ENCODE measurements at places on chromosomes 2 and 18.

GRCh38 chr2:67237288-67237687 is 159.8 kb upstream of the ETAA1 start:
- no peak for DNase-seq

DNA sequence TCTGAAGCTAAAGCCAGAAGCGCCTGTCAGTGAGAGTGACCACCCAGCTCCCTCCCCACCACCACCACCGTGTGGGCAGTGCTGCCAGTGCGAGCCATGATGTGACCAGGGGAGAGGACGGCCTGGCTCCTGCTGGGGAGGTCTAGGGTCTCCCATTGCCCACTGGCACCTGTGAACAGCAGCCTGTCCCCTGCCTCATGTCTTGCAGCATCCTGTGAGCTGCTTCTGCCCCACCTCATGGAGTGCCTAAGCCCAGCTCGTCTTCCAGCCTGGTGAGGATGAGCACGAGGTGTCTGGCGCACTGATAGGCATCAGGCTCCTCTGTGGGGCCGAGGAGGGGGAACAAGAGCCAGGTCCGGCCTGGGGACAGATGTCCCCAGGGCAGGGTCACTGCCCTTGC is 61.4 kb downstream of the FAM168B start:
- no peak for DNase-seq

GRCh38 chr2:42438685-42439084 is 55.1 kb downstream of the KCNG3 start:
- DNase-seq, result no peak

- DNase-seq, result no peak
Measured at GRCh38 chr2:173991856-173992588, 26.8 kb upstream of the SP3 start.

GRCh38 chr18:57775937-57776336 is 27.2 kb downstream of the ATP8B1 start:
- no peak for DNase-seq

DNA sequence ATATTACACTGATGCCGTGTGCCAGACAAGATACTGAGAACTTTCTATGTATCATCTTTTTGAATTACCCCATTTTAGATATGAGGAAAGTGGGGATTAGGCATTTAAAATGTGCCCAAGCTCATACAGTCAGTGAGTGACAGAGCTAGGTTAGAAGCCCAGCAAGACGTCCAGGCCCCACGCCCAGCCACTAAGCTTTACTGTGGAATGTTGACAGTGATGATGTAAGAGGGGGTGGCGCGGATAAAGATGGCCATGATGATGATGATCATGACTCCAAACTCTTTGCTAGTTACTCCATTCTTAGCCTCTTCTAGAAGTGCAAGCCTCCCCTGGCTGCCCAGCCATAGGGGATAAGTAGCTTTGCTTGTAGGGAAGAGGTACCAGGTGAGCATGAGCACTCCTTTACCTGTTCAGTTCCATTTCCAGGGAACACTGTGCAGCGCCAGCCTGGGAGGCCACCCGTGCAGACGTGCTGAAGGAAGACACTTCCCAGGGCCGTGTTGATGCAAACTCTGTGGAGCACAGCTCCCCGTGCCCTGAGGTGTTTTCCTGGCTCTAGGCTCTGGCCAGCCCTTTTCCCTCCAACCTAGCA is 65.5 kb downstream of the BCL2L11 start:
- no peak for DNase-seq

DNA sequence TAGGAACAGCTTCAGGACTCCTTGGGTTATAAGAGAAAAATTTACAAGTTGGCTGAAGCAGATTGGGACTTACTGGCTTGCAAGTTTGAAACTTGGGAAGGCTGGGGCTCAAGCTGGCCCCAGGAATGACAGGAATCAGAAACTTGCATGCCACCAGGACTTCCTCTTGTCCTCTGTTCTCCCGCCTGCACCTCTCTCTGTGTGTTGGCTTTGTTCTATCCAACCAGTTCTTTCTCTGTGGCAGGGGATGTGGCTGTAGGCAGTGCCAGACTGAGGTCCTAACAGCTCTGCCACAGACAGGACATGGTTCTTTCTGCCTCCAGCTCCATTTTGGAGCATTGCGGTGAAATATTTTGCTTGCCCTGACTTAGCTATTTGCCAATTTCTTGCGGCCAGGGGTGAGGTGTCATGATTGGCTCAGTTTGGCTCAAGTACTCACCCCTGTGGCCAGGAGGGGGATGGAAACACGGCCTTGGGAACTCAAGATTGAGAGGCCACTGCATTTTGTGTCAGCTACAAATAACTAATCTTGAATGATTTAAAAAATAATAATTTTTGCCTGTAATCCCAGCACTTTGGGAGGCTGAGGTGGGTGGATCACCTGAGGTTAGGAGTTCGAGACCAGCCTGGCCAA is 48.9 kb downstream of the MEP1B start:
- no peak for DNase-seq

DNA sequence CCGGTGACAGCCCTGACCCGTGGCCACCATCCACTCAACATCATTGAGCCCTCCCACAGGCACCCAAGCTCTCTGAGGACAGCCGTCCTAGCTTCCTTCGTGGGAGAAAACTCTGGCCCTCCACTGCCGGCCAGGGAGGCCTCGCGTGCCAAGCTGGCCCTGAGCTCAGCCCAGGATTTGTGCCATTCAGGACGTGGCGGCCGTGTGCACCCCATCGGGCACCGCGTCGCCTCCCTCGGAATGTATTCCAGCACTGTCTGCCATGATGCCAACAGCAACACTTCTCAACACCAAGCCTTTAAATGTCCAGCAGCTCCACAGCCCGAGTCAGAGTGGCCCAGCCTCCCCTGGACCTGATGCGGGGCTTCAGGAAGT is 35.7 kb downstream of the ZNF516 start:
- no peak for DNase-seq

- DNase-seq, result no peak
Measured at GRCh38 chr2:60070736-60071489, 482.5 kb downstream of the BCL11A start.

DNA sequence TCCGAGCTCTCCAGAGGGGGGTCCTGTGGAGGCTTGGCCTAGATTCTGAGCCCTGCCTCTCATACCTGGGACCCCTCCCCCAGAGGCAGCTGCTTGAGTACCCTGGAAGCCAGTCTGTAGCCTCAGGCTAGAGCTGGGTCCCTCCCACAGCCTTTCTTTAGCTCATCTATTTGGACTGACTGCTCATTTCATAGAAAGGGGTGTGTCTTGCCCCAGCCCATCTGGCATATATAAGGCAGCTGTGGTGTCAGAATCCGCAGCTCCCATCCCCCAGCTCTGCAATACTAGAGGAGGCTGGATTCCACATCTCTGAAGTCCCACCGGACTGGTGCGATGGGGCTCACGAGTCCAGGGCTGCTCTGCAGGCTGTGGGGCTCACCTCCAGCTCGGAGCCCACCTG is 26.1 kb downstream of the MPHOSPH10 start:
- no peak for DNase-seq

DNA sequence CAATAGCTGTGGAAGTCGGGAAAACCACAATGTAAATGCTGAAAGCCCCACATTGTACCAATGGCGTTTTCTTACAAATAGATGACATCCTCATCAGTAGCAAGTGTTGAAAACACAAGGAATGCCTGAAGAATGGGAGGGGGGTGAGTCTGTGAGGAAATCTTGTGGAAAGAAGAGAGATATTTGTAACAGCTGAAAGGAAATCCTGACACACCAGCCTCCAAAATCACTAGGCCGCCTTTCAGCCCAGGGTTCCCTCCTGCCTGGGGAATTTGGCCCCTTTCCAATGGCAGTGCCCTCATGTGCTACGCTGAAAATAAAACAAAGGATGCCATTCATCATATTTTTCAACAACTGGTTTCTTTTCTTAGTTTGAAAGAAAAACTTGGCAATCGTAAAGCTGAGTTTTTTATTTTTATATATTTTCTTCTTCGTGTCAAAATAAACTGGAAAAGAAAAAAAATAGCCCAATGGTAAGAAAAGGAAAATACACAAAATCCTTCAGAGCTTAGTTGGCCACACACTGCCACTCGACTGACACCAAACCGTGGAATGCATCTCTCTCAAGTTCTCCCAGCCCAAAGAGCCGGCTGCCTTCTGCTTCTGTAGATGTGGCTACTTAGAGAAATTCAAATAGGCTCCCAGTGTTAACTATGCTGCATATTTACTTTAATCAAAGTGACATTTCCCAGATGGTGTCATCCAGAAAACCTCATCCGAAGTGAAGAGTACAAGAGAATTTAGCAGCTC is 52.0 kb downstream of the FTCDNL1 start:
- DNase-seq, result no peak

DNA sequence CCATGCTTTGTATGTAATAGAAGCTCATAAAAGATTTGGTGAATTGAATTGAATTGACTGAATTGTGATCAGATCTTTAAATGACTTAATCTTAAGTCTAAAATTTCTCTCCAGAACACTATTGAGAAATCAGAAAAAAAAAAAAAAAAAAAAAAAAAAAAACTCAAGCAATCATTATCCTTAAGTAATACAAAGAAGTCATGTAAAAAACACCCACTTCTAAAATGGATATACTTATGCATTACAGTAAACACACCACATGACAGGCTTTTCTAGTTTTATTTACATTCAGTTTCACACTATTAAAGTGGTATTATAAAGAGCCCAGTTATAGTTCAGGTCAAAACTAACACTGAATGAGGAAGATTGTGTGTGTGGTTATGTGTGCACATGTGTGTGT is 84.9 kb upstream of the GLS start:
- DNase-seq, result no peak

DNA sequence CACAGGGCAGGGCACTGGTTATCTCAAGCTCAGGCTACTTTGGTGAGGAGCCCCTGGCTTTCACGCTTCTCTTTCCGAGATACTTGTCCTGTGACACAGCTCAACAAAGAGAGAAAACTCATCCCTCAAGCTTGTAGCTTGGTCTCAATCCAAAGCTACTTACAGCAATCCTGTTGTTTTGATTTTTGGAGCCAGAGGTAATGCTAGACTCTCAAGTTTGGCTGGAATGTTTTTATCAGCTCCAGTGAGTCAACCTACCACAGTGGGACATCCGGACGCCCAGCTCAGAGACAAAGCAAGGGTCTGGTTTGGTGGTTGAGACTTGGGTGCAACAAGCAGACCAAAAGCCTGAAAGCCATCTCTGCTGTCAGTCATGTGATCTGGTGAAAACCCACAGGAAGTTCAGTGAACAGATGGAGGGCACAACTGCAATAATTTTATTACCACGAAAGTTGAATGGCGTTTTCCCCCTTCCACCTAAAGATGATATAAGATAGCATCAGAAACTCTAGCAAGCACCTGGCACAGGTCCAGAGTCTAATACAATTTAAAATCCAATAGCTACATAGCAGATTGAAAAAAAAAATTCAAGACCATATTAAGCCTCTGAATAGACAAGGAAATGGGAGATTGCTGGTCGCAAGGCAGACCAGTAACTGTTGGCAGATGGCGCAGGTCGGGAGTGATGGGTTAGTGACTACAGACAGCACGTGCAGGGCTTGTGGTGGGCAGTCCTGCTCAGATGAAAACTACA is 102.3 kb upstream of the SMAD7 start:
- no peak for DNase-seq

DNA sequence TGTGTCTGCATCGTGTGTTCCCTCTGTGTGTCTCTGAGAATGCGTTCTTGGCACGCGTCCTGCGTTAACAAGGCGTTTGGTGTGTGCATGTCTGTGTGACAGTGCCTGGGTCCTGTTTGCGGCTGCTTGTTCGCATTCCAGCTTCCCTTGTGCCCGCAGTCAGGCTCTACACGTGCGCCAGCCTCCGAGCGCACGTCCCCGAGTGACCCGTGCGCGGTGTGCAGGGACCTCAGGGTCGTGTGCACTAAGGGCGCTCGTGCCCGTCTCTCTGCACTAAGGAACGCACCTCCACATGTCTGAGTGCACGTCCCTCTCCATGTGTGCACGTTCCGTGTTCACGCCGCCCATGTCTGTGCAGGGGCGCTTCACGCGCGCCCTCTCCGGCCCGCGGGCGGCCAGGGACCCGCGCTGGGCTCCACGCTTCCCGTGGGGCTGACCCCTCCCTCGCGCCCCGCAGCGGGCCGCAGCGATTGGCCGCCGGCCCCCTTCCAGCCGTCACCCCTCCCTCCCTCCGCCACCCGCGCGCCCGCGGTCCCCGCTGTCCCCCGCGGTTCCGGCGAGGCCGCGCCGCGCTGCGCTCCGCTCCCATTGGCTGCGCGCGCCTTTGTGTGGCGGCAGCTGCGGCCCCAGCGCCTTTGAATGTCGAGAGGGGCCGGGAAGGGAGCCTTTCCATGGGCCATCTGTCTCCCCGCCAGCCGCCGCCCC is 229.4 kb downstream of the HAUS1 start:
- DNase-seq, result no peak

Measured in stimulated activated CD4-positive, alpha-beta T cell treated with anti-CD3 and anti-CD28 coated beads, TNF-alpha, amount 100 ng/mL, for 1 hour (primary cell).